Activated CD8-positive, alpha-beta memory T cell treated with anti-CD3 and anti-CD28 coated beads for 1 hour (primary cell): ENCODE measurements at places on chromosomes 1 and 21.

DNA sequence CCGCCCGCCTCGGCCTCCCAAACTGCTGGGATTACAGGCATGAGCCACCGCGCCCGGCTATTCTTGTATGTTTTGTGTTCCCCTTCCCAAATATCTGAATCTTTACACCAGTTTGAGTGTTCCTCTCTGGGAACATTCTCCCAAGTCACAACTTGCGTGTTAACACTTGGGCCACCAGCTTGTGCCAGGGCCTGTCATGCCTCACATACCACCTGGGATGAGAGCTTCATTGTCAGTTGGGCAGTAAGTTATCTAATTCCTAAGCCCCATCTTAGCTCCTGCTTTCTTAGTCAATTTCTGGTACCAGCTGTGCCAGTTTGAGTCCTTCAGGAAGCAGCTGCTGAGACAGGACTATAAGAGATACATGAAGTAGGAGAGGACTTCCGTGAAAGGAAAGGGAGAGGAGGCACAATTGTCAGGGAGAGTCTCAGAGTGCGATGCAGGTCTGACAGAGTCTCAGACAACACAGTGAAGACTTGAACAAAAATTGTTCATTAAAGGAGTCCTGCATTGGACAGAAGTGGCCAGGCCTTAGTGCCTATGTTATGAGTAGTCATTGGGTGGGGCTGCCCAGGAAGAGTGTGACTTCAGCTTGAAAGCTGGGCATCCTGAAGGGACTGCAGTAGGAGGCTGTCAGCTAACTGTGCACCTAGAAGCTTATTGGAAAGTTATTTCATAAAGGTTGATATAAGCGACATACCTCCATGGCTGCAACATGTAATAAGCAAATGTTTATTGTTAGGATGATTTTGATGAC, 17.3 kb downstream of the ZFYVE9 start:
- DNase-seq = no peak

- no peak for DNase-seq
Measured at GRCh38 chr1:41313661-41314131, 47.5 kb upstream of the FOXO6 start.

DNA sequence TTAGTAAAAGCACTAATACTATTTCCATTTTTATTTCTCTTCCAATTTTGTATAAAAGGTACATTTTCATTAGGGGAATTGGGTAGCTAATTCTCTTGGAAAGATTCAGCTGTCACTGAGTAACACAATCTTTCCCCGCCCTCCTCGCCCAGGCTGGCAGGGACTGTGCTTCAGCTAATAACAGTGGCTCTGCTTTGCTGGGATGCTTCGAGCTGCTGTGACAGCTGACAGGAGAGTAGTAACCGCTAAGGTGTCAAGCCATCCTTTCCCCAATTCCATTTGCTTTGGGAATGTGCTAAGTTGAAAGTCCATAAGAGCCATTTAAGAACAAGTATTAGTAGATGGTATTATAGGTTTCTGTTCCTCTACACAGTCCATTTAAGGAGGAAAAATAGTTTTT, 106.7 kb upstream of the NRIP1 start:
- no peak for DNase-seq

DNA sequence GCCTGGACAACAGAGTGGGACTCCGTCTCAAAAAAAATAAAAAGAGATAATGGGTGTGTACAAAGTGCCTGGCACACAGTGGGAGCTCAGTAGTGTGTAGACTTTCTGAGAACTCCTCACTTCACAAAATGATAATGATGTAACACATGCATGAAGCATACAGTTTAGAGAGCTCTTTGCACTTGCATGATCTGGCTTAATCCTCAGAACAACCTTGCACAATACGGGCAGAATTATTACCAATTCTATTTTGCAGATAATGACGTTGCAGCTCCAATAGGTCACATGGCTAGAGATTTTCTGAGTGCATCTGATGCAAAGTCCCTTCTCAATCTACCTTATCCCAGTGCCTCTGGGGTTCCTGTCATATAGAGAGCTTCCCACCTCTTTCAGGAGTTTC, 71.4 kb downstream of the CD247 start:
- no peak for DNase-seq

- no peak for DNase-seq
Measured at GRCh38 chr1:116880917-116881316, 28.8 kb upstream of the PTGFRN start.

DNA sequence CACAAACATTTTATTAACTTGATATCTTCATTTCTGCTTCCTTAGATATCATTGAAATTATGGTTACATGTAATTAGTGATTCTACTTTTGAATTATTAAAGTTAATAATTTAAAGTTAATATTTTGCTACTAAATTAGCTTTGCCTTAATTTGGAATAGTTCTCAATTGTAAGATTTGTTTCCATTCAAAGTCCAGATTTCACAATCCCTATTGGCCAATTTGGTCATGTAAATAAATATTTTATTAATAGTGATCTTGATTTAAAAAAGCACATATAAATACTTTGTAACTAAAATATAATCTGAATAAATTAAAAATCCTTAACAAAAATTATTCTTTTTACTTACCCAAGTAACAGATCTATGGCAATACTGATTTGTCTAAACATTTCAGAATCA, 1558.6 kb downstream of the NCAM2 start:
- no peak for DNase-seq

- no peak for DNase-seq
Measured at GRCh38 chr1:223345720-223346119, 18.3 kb downstream of the SUSD4 start.

DNA sequence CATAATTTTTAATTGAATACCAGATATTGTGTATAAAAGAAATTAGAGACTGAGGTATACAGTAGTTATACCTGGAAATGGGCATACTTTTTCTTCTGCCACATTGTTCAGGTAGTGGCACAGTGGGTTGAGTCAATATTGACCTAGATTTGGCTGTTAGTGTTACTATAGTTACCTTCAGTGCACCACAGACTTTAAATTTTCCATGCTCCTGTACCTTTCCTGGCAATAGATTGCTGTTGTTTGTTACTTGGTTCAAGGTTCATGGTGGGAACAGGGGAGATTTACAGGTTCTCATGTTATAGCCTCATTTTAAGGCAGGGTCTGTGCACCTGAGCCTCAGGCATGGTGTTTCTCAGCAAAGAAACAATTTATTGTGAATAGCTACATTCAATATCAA, 218.7 kb downstream of the LBR start:
- DNase-seq = no peak

GRCh38 chr1:86410879-86411278, 13.1 kb upstream of the CLCA2 start:
- no peak for DNase-seq

GRCh38 chr1:91499904-91500755, 521 bp upstream of the CDC7 start:
- DNase-seq = no peak

GRCh38 chr1:48329486-48329885, 107.0 kb downstream of the SLC5A9 start:
- no peak for DNase-seq

DNA sequence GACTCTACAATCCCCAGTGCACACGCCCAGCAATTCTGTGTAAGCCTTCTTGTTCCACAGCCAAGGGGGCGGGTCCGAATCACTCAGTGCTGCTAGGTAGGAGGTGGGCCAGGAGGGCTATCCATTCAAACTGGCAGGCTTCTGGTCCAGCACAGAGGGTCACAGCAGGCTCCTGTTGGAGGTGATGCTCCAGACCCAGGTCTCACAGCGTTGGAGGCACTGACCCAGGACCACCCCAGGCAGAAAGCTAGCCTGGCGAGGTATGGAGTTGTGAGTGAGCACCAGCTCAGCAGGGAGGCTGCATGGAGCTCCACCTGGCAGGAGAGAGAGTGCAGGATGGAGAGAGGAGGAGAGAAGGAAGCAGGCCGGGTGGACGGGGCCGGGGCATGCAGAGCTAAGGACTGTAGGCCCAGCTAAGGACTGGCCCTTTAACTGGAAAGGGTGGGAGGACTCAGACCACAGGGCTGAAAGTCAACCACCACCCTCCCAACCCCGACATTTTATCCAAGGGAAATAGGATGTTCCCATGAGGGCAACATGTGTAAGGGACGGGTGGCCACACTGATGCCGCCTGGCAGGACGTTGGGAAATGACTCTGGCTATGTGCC, 38.7 kb downstream of the GPR161 start:
- DNase-seq = no peak

GRCh38 chr1:212699625-212700222, at the start of gene BATF3:
BATF3 (minus strand) TSS chr1:212699840; CDS start chr1:212699762, 78 bp downstream.
- DNase-seq = no peak

GRCh38 chr1:160247053-160247452, 15.3 kb downstream of the DCAF8 start:
- DNase-seq = no peak

GRCh38 chr1:39044762-39045161, 18.6 kb downstream of the NDUFS5 start:
- DNase-seq = no peak

DNA sequence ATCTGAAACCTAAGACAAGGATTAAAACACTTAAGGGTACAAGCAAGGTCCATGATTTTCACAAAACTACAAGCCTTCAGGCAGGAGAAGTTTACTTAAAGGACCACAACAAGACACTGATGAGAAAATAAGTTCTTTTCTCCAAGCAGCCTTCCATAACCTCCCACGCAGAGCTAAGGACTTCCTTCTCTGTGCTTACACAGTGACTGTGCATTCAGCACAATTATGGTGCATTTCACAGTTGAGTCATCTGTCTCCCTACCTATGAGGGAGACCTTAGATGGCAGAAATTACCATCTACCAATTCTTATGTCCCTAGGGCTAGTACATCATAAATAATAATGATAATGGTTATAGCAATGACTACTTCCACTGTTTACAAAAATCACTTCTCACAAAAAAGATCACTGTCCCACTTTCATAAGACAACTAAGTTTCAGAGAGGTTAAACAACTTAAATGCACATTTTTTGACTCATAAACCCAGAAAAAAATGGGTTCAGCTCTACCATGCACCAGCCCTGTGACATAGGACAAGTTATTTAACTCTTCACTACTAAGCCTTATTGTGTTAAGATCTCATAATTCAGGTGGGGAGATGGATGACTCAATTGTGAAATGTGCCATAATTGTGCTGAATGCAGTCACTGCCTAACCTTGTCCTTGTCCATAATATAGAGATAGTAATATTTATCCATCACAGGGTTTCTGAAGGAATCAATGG, 45.3 kb downstream of the TARBP1 start:
- DNase-seq = no peak

DNA sequence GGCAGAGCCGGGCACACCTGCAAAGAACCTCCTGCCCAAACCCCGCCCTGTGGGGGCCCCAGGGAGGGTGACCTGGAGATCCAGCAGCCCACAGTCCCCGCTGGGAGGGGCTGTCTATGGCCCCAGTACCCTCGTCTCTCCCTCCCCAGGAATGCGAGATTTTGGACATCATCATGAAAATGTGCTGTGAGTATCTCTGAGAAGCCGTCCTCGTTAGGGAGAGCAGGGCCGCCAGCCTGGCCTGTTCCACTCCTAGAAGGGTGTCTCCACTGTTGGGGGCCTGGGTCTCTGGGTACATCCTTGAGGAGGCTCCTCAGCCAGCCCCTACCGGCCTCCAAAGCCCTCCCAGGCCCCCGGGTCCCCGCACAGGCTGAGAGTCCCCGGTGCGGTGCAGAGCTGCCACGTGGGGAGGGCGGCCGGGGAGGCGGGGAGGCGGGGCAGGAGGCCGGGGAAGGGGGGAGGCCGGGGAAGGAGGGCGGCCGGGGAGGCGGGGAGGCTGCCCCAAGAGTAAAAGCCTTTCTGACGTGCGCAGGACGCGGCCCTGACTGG, 18.7 kb downstream of the COL6A1 start:
- DNase-seq = no peak

- no peak for DNase-seq
Measured at GRCh38 chr1:22711591-22712501, 1.2 kb downstream of the EPHB2 start.

DNA sequence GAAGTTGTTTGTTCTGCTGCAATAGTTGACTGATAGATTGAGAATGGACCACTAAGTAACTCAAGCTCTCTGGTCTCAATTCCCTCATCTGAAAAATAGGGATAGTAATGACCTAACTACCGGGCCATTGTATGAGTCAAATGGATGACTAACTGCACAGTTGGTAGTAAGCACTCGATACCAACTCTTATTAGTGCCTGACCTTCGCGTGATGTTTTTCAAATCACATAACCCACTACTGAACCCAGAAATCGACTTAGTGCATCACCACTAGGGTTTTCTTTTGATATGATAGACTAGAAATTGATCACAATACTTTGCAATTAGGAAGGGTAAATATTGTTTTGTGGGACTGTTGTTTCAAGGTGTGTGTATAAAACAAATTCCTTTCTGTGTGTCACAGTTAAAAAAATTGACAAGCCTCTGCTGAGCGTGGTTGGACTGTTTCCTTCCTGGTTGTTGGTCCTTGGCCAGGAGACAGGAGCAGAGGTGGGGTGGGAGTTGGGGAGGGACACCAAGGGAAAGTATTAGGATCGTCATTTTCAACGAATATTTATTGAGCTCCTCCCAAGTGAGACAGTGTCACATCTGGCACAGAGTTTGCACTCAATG, 54.0 kb upstream of the LRP8 start:
- no peak for DNase-seq

DNA sequence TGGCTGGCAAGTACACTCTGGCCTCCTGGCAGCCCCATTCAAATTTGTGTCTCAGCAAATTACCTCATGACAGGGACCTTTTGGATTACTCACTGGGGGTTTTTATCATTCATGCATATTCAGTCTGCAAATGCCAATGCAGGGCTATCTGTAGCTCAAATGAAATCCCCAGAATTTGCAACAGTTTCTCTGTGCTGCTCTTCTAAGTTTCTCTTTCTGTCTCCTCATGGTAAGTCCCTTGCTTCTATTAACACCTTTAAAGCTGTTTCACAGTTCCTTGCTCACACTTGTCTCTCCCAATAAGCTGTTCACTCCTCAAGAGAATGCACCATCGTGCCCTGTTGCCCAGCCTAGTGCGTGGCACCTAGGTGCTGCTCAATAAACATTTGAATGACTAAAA, 3.3 kb upstream of the FAM78B start:
- no peak for DNase-seq

- DNase-seq = no peak
Measured at GRCh38 chr1:93434987-93435386, 12.9 kb upstream of the FNBP1L start.

DNA sequence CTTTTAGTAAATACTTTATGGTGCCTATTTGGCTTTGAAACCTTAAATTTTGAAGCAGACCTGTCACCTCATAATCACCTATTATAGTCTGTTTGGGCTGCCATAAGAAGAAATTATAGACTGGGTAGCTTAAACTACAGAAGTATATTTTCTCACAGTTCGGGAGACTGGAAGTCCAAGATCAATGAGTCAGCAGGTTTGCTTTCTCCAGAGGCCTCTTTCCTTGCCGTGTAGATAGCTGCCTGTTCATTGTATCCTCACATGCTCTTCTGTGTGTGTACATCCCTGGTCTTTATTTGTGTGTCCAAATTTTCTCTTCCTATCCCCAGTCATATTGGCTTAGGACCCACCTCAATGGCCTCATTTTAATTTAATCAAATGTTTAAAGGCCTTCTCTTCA, 518.2 kb downstream of the ADGRL2 start:
- no peak for DNase-seq

GRCh38 chr1:39129514-39129913, 75.0 kb upstream of the MACF1 start:
- no peak for DNase-seq
